ENCODE measurements at places on chromosomes 5 and 9.

- no peak for DNase-seq
These were observed 83.8 kb downstream of the DAPK1 start for GRCh38 chr9:87581513-87581912.

- DNase-seq = no peak
These were observed 48.2 kb upstream of the ZNF169 start for GRCh38 chr9:94210616-94211603.

DNA sequence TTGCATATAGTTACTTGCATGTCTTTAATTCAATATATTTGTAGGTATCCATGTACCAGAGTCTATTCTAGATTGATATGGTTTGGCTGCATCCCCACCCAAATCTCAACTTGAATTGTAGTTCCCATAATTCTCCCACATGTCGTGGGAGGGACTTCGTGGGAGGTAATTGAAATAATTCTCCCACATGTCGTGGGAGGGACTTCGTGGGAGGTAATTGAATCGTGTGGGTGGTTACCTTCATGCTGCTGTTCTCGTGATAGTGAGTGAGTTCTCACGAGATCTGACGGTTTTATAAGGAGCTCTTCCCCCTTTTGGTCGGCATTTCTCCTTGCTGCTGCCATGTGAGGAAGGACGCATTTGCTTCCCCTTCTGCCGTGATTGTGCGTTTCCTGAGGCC is 16.5 kb downstream of the FBXL7 start:
- no peak for DNase-seq

DNA sequence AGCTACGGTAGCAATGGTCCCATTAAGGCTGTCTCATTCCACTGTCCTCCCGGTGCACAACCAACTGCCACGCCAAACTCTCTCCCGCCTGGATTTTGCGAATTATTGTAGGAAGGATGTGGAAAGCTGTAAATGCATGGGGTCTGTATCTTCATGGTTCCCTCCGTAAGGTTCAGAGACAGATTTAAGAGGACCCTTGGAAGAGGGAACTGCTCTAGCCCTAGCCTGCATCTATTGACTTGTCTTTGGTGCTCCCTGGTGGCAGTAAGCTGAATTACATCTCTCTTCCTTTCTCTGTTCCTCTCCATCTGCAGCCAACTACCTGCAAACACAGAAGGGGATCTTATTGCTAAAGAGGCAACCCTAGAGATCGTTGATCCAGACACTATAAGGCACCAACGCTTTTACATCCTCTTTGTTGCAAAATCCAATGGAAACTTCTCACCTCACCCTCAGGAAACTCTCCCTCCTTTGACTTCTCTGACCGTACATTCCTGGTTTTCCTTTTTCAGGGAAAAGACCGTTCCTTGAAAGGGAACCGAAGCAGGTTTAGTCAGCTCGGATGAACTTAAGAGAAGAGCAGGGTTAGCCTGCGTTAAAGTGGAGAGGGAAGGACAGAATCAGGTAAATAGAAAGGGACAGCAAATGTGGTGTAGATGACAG is 11.9 kb downstream of the CAPSL start:
- DNase-seq = peak; percentile 59

Data from amygdala (tissue), 56 donors.